ENCODE measurements at places on chromosomes 1 and 21.

DNA sequence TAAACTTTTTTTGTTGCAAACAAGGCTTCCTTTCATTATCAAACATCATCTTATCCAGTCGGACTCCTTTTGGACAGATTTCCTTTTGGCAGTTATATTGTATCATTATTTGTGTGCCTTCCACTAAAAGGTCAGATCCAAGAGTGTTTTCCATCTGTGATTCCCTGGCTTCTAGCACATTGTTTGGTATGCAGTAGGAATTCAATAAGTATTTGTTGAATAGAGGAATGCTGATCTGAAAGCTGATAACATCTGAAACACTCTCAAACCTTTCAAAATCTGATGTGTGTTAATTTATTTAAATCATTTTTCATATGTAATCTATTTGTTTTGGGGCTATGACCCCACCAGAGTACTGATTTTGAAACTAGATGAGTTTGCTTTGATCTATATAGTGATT is 39.0 kb downstream of the NDC1 start:
- no peak for DNase-seq

GRCh38 chr21:34235514-34235913 is 128.3 kb upstream of the KCNE2 start:
- no peak for DNase-seq

- DNase-seq, result no peak
Observed at GRCh38 chr1:31552489-31552888, 23.8 kb upstream of the TINAGL1 start.

- DNase-seq, result no peak
Observed at GRCh38 chr1:202216691-202217090, 23.1 kb downstream of the LGR6 start.

- DNase-seq, result no peak
Observed at GRCh38 chr1:39574646-39575045, 1.9 kb downstream of the PABPC4 start.

Data from activated CD8-positive, alpha-beta T cell treated with anti-CD3 and anti-CD28 coated beads for 36 hours (primary cell).